ENCODE measurements at places on chromosomes 3 and 15.

- DNase-seq, result no peak
Observed at GRCh38 chr15:49877873-49878521, 241.0 kb downstream of the ATP8B4 start.

DNA sequence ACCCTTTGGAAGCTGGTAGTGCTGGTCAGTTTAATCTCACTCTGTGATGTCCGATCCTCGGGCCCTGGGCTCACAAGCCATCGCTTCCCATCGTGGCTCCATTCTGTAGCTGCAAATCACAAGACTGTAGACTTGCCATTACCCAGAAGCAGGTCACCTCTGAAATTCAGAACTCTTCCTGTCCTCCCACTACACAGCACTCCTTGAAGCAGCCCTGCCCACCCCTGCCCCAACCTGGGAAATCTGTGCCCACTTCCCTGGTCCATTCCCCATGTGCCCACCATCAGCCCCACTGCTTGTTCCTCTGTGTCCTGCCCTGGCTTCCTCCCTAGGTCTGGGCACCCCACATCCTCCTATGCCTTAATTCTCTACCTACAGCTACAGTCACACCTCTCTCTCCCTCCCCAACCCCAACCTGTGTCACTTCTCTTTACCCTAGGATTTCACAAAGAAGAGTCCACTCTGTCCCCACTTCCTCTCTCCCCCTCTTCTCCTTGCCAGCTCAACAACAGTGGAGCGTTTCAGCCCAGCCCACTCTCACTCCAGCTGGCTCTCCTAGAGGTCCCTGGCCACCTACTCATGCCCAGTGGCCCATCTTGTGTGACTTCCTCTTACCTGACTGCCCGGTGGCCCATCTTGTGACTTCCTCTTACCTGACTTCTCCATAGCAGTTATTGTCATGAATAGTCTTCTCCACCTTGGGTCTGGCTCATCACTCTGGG is 8.3 kb downstream of the ZNF710 start:
- no peak for DNase-seq

DNA sequence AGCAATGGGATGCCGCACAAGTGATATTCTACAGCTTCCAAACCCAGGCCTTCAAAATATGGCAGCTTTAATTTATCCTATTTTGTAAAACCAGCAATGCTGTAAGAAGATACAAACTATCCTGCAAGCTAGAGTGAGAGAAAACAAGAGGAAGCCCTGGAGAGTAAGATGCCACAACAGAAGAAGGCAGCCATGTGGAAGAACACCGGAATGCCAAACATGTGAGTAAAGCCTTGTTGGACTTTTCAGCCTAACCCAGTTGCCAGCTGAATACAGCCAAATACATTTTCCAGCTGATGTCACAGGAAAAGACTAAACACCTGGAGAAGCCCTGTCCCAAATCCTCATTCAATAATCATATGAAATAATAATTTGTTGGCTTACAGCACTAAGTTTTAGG is 1115.1 kb upstream of the CADM2 start:
- no peak for DNase-seq

DNA sequence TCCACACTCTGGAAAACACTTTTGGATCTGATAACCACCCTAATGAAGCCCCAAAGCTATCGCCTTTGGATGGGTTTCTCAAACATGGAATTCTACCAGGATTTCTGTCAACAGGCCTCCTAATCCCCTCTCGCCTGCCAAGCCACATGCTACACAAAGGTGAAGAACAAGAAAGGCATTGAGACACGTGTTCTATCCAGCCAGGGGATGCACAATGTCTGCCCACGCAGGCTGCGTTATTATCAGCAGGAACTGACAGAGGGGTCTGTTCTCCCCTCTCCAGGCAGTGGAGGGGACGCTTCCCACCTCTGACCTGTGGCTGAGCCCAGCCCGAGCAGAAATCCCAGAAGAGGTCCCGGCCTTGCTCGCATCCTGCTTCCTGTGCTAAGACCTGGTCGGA is 45.4 kb upstream of the THBS1 start:
- DNase-seq, result no peak

DNA sequence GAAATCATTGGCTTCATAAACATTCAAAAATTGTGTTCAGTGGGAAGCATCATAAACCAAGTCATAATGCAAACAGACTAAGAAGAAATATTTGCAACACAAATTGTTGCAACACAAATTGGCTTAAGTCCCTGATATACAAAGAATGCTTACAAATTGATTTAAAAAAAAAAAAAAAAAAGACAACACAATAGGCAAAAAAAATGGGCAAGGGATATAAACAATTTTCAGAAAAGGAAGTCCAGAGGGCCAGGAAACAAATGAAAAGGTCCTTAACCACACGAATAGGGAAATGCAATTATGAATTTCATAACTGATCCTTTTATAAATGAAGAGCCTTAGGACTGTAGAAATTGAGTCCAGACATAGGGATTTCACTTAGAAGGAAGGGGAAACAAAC is 98.9 kb downstream of the LRRK1 start:
- no peak for DNase-seq

- DNase-seq, result no peak
Observed at GRCh38 chr3:12196684-12197083, 38.0 kb upstream of the TIMP4 start.

- DNase-seq, result no peak
Observed at GRCh38 chr3:65144791-65145351, 457.1 kb upstream of the ADAMTS9 start.

DNA sequence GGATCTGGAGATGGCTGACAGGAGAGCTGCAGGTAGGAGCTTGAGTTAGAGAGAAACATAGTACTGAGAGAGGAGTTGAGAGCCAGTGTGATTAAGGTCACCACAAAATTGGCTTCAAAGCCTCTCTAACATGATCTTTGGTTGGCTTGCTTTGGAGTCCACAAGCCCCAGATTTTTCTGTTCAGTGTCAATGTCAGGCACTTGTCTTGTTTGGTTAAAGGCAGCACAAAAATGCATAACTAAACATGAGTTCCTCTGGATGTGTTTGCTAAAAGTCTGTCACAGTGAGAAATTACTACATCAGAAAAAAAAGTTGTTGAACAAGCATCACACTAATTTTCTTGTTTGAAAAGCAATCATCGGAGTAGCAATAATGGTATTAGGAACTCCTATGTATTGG is 440.5 kb downstream of the NTRK3 start:
- DNase-seq, result no peak

DNA sequence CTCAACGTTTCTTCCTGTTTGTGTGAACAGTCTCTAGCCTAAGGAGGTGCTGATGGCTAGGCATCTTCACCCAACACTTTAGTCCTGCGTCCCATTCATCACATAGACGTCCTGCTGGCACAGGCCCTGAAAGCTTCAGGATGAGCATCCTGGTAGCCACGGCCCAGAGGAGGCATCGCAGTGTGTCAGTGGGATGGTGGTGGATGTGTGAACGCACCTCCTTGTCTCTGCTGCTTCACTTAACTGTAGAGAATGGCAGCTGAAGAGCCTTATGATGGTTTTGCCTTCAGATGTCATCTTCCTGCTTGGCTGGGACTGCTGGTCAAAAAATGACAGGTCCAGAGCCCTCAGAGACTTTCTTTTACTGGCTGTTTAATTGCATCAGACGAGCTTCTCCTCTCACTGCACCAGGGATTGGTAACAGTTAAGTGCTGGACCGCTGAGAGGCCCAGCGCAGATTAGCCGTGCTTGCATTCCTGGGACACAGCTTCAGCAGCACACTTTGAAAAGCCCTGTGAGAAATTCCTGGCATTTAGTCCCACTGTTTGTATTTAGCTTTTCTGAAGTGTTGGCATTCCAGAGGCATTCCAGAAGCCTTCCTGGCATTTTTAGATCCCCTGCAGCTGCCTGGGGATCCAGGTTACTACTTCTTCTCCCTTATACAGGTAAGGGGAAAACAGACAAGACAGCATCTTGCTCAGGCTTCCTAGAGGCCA is 132.4 kb upstream of the PLXNA1 start:
- peak; percentile 95 for DNase-seq

DNA sequence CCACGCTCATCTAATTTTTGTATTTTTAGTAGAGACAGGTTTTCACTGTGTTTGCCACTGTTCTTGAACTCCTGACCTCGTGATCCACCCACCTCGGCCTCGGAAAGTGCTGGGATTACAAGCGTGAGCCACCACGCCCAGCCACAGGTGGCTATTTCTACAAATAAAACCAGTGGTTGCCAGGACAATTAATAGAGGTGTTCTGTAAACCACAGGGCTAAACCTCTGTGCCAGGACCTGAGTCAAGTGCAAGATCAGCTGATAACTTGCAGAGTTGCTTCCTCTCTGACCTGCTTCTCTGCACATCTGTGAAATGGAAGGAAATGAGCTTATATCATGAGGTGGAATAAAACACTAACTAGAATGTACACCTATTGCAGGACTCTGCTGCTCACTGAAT is 72.8 kb downstream of the CD200R1L start:
- DNase-seq, result no peak

GRCh38 chr3:171860830-171861535 is 17.8 kb downstream of the TMEM212 start:
- DNase-seq, result no peak

GRCh38 chr3:63862804-63863149 is 828 bp downstream of the THOC7 start:
- no peak for DNase-seq

DNA sequence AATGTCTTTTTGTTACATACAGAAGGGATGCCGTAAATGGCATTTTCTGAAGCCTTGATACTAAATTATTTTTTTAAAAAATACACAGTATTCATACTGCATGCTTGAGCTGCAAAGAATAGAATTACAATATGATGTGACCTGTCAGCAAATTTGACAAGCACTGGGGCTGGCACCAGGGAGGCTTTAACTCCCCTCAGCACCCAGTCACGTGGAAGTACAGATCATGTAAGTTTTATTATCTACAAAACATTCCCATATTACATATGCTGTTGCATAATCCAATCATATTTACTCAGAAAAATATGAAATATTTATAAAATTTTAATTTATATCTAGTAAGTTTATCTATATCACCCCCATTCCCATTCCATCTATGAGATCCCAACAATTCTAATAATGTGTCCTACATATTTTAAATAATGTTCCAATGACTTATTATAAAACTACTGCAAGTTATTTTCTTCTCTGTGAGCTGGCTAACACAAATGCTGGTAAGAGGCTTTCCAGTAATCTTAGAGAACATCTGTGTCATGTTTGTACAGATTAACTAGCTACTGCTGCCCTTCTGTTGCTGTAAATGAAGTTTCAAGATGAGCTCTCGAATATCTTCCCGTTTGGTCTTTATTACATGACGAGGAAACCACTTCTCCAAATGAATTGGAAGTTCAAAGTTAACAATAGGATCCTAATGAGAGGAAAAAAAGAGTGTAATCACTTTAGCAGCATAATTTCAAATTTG is 5.2 kb upstream of the IMPG2 start:
- DNase-seq, result no peak

GRCh38 chr3:104717828-104718196 is 648.9 kb upstream of the ALCAM start:
- DNase-seq, result no peak

GRCh38 chr3:155418407-155418806 is 124.9 kb upstream of the STRIT1 start:
- no peak for DNase-seq

DNA sequence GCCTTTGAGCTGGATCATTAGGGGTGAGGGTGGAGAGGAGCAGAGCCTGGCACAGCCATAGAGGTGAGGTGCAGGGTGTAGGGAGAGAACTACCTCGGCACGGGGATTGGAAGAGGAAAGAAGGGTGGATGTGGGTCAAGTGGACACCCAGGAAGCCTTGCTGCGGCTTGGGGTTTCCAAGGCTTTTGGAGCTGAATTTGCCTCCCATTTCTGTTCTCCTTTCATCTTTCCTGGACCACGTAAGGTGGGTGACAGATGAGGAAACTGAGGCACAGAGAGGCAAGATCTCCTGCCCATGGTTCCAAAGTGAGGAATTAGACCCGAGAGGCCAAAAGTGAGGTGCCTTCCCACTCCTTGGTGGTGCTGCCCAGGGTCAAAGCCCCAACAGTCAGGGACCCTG is 35.4 kb upstream of the SFMBT1 start:
- DNase-seq, result no peak

DNA sequence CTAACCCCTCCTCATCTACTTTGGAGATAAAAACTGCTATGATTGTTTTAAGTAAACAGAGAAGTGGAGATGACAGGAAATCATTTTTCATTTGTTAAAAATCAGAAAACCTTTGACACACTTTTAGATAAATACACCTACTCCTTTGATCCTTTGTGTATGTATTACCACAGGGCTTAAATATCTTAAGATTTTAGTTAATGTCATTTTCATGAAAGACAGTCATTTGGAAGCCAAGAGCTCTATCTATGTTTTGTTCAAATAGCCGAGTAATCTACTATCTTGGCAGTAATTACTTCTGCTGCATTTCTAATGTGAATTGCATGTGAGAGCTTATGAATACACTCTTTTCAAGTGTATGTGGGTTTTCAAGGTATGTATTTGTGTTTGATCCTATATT is 2.0 kb downstream of the ARPP21 start:
- no peak for DNase-seq

- DNase-seq, result no peak
Observed at GRCh38 chr3:71210257-71211007, 373.1 kb downstream of the FOXP1 start.

DNA sequence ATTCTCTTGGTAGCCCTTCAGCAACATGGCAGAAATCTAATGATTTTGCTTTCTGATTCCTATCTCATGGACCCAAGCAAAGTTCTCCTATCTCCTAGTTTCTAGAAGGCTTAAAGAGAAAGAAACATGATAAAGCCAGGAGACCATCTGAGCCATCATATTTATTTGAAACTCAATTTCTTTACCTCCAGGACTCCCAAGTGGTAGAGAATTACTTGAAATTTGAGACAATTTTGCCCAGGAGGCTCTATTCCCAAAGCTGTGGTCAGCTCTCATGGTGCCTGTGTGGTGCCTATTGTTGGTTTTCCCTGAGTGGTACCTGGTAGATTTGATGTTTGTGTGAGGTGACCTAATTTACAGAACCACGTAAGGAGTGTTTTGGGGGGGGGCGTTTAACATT is 38.8 kb downstream of the CHP1 start:
- DNase-seq, result no peak

GRCh38 chr3:27528791-27529190 is 44.6 kb upstream of the SLC4A7 start:
- DNase-seq, result no peak

GRCh38 chr3:365268-365667 is 168.7 kb downstream of the CHL1 start:
- DNase-seq, result no peak

GRCh38 chr15:54636147-54636546 is 560.6 kb downstream of the RSL24D1 start:
- DNase-seq, result no peak

DNA sequence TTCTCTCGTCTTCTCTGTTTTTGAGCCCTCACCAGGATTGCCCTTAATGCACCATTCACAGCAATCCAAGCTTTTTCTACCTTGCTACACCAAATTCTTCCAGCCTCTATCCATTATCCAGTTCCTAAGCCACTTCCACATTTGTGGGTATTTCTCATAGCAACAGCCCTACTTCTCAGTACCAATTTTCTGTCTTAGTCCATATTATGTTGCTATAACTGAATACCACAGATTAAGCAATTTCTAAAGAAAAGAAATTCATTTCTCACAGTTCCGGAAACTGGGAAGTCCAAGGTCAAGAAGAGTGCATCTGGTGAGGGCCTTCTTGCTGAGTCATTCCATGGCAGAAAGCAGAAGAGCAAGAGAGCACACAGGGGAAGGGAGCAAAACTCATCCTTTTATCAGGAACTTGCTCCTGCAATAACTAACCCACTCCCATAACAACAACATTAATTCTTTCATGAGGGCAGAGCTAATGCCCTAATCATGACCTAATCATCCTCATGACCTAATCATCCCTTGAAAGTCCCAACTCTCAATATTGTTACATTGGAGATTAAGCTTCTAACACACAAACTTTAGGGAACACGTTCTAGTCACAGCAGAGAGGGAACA is 9.7 kb upstream of the EIF1B start:
- no peak for DNase-seq

GRCh38 chr3:123409443-123410148 is 39.3 kb downstream of the ADCY5 start:
- no peak for DNase-seq

All from iPS DF 19.7 (cell line).